ENCODE measurements at places on chromosomes 5 and 9. TPM values are rescaled to one million over a fixed set of nuclear protein-coding genes. Genes with fewer than 3 reads are reported as not detected.

DNA sequence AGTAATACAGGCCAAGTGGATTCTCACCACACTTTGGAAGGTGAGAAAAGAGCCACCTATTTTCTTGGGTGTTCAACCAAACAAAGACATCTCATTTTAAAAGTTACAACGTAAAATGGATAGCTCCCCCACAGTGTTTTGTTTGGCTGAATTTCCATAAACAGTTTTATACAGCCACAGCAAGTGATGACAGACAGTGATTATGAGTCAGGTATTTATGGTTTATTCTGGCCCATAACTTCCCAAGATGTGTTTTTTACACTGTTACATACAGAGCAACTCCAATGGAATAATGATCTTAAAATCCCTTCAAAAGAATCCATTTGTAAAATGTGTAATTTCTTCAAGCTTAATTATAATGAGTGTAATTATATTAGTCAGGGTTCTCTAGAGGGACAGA lies 421.3 kb downstream of the TLE1 start:
- no peak for DNase-seq

- no peak for DNase-seq
Measured at GRCh38 chr5:150209099-150209635, 19.3 kb downstream of the SLC6A7 start.

DNA sequence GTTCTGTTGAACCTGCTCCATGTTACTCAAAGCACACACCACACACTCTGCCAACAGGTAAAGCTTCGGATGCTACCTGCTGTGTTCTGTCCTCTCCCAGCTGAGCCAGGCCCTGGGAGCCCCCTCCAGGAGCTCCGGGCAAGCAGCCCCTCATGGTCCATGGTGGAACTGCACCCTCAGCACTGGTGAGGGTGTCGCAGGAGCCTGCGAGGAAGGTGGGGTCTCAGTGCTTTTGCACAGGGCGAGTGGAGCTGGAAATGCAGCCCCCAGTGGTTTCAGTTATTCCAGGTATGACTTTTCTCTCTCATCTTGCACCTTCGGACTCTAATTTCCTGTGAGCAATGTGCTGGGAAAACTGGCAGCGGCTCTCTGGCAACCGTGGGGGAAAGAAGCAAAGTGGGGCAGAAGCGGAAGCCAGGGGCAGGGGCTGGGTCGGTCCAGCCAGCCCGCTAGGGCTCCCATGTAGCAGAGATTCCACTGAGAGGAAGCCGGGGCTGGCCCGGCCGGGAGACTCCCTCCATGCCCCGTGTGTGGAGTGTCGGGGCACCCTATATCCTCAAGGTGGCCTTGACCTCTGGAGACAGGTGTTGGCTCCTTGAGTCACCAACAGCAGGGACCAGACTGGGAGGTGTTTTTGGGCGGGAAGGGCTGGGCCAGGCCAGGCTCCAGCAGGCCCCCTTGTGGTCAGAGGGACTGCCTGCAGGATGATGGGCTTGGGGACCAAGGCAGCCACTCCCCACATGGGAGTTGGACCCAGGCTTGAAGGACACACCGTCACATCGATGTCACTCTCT lies 75.6 kb upstream of the PRSS3 start:
- DNase-seq, result no peak

- no peak for DNase-seq
Measured at GRCh38 chr9:98256756-98257155, 1.3 kb upstream of the TBC1D2 start.

The SHC3 gene
- 1.0 TPM for total RNA-seq

- DNase-seq, result no peak
Measured at GRCh38 chr5:110872963-110873362, 134.2 kb downstream of the SLC25A46 start.

GRCh38 chr9:75491533-75491932 lies 398.9 kb upstream of the PCSK5 start:
- no peak for DNase-seq

- no peak for DNase-seq
Measured at GRCh38 chr5:156991714-156992113, 28.7 kb upstream of the TIMD4 start.

The SMIM27 gene
- total RNA-seq, result 10.7 TPM

DNA sequence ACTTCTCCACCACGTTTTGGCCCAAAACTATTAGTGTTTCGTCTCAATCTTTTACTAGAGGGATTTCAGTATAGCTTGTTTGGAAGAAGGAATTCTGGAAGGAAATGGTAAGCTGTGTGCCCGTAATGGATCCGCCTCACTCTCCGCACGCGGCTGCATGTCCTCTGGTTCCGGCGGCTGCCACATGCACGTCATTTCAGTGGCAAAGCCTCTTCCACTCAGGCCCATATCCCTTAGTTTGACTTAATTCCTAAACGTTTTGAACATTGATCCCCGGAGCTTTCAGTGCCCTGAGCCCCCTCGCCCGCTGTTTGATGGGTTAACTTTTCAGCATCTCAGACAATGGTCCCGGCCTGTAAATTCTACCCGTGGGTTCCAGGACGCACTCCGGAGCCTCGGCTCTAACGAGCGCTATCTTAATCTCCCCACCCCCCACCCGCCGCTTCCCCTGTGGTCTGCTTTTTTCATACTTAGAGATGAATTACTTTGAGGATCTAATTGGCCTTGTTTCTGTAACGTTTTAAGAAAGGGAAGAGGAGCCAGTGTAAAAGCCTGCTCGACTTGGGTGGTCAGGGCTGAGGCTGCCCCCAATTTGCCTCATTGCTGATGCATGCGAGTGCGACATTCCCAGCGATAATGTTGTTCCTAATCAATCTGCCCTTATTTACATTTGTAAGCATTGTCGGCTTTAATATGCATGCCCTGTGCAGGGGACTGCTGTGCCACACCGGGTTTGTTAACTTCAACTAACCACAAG lies 4.6 kb downstream of the PTCH1 start:
- DNase-seq, result no peak

The SAXO1 gene
- total RNA-seq, result 0.08 TPM

GRCh38 chr9:98897745-98898144 lies 46.0 kb upstream of the COL15A1 start:
- DNase-seq, result no peak

DNA sequence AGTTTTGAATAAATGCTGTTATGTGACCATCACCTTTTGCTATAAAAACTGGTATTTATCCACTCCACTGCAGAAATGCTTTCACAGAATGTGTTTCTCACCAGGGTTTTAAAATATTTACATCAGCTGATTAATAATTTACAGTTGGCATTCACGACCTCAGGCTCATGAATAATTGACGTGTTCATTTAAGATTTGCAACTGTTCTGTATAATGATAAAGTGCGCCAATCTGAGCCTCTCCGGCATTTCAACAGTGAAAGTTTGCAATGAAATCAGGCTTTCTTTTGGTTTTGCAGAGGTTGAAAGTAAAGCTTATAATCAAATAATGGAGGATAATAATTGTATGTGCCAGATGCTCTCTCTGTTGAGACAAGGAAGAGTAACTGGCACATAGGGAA lies 434.9 kb downstream of the ICE1 start:
- no peak for DNase-seq

GRCh38 chr9:121962421-121962820 lies 130.7 kb downstream of the TTLL11 start:
- DNase-seq, result no peak

GRCh38 chr9:129481424-129481809 lies 139.5 kb downstream of the C9orf50 start:
- no peak for DNase-seq

DNA sequence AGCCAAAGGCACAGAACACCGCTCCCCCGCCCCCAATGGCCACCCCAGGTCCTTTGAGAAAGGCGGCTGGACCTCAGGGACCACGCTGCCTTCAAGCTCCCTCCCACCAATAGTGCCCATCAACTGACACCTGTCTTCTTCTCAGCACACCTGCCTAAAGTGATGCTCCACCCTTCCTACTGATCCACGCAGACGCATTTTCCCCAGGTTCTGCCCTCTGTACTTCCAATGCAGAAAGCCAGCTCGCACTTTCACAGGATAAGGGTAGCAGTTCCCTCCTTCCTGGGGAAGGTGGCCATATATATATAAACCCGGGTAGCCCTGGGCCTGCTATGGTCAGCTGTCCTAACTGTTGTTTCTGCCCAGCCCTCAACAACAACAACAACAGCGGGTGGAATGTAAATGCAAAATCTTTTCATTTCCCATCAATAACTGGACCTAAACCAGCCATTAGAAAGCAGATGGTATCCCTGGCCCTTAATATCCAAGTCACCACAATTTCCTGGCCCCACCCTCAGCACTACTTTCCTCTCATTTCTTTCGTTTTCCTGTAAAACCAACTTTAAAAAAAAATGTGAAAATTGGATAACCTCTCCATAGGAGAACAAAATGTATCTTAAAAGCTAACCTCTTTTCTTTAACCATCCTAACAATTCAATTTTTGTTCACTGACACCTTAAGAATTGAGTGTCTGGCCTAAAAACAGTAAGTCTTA lies 1.7 kb downstream of the GOLM1 start:
- no peak for DNase-seq

GRCh38 chr5:131993676-131994075 lies 17.8 kb downstream of the ACSL6 start:
- no peak for DNase-seq

DNA sequence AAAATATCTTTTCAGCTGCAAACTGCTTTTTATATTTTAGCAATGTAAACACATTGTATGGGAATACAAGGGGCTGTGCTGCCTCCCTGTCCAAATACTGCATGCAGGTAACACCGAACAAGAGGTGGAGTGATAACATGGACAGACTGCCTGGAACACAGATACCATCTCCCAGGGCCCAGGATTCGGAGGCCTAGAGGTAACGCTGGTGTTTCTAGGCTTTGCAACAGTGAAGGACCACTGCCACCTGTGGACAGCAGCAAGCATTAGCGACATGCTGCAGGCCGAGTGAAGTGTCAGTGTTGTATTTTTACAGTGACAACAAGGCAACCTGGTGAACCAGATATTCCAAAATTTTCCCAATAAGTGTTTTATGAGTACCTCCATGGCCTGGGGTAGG lies 379.1 kb downstream of the DMRT2 start:
- DNase-seq, result peak; percentile 16

DNA sequence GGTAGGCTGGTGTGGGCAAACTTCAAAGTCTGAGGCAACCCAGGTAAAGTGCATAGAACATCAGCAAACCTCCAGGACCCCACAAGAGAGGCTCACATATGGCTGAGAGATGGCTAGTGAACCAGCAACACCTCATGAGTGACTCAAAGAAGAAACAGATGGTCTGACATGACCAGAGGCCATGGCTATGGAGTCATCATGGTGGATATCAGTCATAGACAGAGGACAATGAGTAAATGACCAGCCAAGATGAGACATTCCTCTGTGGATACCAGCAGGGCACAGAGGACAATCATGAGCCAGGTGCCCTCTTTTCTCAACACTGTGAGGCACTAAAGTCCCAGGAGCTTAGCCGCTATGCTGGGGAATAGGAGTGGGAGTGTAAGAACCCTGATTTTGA lies 180.8 kb downstream of the RASEF start:
- DNase-seq, result no peak

GRCh38 chr5:167525004-167525403 lies 766.4 kb upstream of the WWC1 start:
- DNase-seq, result no peak

- DNase-seq, result no peak
Measured at GRCh38 chr9:110156902-110157301, 51.1 kb downstream of the C9orf152 start.

- DNase-seq, result no peak
Measured at GRCh38 chr9:105244734-105245028, 230 bp downstream of the SLC44A1 start.

- DNase-seq, result no peak
Measured at GRCh38 chr5:31027721-31028120, 165.8 kb upstream of the CDH6 start.

GRCh38 chr9:27371382-27371781 lies 74.4 kb upstream of the EQTN start:
- peak; percentile 70 for DNase-seq

- no peak for DNase-seq
Measured at GRCh38 chr5:160047423-160047822, 38.5 kb downstream of the TTC1 start.

- no peak for DNase-seq
Measured at GRCh38 chr9:91089405-91090129, 272.2 kb downstream of the AUH start.

The FOXD4 gene
- total RNA-seq, result 0.28 TPM

The CTSV gene
- total RNA-seq, result 0.83 TPM

DNA sequence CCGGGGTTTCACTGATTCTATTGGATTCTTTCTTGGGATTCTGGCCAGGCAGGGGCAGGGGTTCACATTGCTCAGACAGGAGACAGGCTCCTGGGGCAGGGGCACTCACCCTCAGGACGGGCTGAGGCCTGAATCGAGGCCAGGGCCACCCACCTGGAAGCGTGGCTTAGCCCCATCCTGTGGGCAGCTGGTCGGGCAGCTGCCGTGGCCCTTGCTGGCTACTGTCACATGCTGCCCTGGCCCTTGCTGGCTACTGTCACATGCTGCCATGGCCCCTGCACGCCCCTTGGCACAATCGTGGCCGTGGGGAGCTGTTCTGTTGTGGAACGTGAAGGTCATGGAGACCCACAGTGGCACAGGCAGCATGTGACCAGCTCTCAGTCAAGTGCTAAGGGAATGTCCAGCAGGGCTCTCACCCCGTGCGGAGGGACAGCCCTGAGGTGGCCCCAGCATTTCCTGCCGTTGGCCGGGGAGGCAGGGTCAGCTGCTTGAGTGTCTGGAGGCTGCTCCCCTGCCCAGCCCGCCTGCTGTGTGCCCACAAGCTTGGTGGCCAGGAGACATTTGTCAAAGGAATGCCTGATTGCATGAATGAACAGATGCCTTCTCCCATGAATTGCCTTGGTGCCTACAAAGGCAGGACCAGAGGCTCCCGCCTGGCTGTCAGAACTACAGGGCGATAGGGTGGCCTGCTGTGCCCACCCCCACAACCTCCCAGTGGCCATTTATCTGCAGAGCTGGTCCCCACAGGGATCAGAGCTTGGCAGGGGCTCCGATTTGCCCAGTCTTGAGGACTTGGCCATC lies 16.9 kb upstream of the TMEM250 start:
- DNase-seq, result no peak

DNA sequence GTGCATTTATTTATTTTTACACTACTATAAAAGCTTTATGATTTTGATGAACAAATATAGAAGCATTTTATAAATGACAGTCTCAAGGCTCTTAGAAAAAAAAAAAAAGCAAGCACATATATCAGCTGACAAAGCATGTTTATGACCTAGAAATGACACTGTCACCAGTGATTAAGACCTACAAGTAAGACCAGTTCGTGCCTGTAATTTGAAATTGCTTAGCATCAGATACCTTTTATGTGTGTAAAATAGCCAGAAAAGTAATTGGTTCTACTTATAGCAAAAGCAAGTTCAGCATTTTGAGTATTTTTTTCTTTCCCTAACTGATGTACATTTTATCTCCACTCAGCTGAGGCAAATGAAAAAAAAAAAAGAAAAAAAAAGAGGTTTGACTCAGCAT lies 808.4 kb downstream of the CDH18 start:
- DNase-seq, result no peak

Measured in pancreas (tissue), 10 donors.